ENCODE measurements at places on chromosomes 16 and 17.

DNA sequence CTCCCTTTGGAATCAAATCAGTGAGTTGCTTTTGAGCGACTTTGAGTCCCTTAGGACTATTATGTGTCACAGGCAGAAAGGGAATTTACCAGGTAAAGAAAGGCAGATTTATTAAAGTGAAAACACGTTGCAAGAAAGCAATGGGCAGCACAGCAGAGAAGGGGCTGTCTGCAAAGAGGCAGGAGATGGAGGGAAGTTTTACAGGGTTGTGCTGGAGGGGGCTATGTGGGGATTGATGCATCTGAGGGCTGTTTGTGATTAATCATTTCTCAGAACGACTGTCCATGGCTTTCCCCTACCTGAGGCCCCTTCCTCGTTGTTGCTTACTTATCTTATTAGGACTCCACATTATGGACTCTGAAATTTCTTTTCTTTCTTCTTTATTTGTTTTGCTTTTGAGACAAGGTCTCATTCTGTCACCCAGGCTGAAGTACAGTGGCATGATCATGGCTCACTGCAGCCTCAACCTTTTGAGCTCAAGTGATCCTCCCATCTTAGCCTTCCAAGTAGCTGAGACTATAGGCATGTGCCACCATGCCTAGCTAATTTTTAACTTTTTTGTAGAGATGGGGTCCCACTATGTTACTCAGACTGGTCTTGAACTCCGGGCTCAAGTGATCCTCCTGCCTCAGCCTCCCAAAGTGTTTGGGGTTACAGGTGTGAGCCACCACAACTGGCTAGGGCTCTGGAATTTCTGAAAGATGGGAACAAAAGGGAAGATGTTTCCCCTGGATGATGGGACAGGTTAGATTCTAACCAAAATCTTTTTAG lies 5.5 kb downstream of the WWP2 start:
- no peak for DNase-seq

GRCh38 chr17:76353004-76353598 lies 615 bp downstream of the PRPSAP1 start:
- no peak for DNase-seq

DNA sequence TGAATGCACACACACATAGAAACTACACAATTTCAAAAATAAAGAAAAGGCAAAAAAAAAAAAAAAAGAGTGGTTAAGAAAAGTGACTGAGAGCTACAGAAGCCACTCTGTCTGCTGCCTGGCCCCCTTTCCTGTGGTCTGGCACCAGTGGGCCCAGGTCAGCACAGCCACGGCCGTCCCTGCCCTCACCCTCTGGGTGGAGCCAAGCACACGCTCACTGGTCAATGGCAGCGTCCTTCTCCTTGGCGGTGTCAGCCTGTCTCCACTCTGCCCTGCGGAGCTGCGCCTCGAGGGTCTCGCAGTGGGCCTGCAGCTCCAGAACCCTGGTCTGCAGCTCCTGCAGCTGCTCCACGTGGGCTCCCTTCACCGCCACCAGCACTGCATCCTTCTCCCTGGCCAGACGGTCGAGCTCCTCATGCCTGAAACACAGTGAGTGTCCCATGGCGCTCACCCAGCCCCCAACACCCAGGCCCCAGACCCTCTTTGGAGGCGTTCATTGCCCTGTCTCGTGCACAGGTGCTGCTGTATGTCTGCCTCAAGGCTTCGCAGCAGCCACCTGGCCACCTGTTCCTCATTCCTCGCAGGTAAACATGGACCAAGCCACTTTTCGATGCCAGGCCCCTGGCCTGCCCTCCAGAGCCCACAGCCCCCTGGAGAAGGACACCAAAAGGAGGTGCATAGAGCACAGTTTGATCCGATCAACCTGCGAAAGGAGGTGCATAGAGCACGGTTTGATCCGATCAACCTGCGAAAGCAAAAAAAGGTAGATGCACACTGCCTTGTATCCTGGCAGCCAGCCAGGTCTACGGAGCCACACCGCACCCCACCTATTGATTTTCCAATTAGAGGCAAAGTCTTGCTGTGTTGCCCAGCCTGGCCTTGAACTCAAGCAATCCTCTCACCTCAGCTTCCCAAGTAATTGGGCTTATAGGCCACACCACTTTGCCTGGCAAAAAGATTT lies 24.4 kb downstream of the CCDC57 start:
- DNase-seq: no peak

DNA sequence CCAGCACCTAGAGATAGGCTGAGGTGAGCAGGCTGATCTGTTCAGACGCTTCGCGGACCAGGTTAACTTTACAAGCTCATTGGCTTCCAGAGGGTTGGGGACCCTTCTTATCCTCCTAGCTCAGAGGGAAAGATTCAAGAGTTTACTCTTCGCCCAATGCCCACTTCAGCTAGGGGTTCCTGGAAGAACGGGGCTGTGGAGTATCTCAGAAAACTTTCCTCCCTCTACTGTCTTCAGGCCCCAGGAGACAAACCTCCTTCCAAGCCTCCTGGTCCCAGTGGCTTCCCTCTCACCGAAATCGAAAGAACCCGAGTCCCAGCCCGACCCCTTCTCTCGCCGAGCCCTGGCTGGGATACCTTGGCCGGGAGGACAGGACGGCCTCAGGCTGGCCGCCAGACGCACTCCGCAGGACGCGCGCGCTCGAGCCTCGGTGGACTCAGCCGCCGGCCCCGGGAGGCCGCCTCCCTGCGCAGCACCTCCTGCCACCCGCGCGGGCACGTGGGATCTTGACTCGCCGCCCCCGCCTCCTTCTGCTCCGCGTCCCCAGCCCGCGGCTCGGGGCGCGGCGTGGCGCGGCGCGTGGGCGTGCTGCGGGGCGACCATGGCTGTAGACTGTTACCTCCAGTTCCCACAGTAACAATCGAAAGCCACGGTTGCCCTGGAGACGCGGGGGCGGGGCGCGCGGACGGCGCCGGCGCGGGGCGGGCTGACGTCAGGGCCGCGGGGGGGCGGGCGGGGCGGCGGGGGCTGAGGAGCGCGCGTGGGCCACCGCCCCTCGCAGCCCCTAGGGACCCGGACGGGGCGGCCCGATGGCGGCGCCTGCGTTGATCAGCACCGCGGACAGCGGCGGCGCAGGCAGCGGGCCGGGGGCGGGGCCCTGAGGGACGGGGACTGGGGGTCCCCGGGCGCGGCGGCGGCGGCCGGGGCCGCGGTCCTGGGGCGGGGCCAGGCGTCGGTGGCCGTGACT lies 5.3 kb upstream of the HIC1 start:
- DNase-seq: peak; percentile 80

Data from SJSA1 (cell line).